NCI-H2081 treated with DMSO at 0.1 percent for 48 hours (cell line): ENCODE measurements at places on chromosomes 16 and 17.

GRCh38 chr17:21176773-21177395 lies 37.1 kb downstream of the TMEM11 start:
- no peak for DNase-seq

- DNase-seq: no peak
Measured at GRCh38 chr17:43723697-43724359, 34.8 kb downstream of the SOST start.

GRCh38 chr16:27748868-27749546 lies 199.1 kb downstream of the KATNIP start:
- no peak for DNase-seq

- DNase-seq: no peak
Measured at GRCh38 chr17:82225368-82226029, 3.3 kb upstream of the SLC16A3 start.

DNA sequence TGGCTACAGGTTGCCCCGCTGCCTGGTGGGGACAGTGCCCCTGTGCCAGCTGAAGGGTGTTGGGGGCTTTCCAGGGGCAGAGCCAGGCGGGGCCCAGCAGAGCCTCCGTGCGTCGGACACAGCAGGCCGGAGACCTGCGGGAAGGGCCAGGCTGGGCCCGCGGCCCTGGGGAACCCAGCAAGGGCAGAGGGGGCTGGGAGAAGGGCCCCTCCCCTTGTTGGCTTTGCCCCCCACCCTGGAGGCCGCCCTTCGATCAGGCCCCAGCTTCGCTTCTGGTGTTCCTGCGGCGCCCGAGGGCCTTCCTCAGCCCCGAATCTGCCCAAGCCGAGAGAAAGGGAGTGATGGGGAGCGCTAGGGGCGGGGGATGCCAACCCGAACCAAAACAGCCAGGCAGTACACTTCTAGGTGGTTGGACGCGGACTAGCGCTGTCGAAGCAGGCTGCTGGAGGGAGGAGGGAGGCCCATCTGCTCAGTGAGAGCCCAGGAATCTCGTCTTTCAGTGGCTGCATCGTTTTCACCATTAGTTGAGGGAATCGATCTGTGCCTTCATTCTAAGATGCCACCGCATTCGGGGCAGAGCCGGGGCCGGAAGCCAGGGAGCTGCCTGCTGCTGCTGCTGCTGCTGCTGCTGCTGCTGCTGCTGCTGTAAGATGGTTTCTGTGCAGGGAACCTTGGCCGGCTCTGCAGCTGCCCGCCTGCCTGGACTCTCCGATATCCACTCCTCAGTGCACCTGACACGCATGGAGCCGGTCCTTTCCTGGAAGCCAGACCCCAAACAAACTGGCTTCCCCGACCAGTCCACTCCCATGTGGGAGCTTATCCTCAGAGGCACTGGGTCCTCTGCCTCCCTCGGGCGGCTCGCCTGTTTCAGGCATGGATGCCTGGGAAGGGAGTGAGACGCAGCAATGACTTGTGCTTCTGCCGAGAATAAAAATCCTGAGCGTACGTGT lies 1.7 kb downstream of the JPH3 start:
- no peak for DNase-seq

DNA sequence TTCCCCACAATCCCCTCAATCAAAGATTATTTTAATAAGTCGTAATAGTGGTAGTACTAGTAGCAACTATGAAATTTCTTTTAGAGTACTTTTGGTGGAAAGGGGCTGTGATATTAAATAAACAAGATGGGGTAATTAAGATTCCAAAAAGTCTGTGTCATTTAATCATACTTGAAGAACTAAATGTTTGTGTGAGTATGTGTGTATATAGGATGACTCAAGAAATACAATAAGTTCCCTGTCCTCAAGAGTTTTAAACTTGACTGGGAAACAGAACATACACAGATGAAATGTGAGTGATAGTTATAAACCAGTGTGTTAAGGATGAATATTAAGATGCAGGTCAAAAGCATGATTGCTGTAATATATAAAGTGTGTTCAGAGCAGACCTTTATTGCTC lies 2.3 kb downstream of the ALDH3A2 start:
- no peak for DNase-seq

- DNase-seq: no peak
Measured at GRCh38 chr17:4673169-4673568, 30.8 kb downstream of the PELP1 start.

DNA sequence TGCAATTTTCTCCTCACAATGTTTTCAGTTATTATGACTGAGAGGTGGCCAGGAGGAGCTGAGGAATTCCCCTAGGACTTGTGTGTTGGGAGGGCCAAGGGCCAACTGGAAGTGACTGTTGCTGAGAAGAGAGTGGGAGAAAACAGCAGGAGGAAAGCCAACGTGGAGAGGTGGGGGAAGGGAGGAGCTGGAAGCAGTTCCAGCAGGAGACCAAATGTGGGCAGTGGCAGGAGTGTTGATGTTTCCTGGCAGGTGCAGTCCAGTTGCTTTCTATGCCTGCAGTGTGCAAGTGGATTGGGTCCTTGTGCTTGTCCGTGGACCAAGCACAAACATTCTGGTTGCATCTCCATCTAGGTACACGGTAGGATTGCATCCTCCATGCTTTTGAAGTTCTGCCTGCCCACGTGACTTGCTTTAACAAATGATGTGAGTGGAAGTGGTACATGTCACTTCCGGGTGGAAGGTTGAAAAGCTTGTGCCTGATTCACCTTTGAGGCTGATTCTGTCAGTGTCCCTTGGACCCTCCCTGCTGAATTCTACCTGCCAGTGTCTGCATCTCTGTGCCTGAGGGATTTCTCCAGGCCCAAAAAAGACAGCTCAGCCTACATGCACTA lies 54.7 kb upstream of the CRHR1 start:
- no peak for DNase-seq

GRCh38 chr17:34107019-34107418 lies 148.1 kb upstream of the CCL2 start:
- no peak for DNase-seq

DNA sequence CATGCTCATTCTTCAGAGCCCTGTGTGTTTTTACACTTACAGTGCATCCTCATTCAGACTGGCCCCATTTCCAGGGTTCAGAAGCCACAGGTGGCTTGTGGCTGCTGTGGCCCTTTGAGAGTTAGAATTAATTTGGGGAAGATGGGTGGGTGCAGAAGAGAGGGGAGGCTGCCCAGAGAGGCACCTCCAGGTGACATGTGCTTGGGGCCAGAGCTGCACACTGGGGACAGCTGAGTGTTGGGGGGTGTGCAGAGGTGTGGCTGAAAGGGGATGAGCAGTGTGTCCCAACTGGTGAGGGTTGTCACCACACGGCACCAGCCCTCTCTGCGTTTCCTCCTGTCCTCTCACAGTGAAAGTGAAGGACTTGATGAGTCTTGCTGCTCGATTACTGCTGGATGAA lies 6.9 kb upstream of the EIF1 start:
- DNase-seq: no peak

DNA sequence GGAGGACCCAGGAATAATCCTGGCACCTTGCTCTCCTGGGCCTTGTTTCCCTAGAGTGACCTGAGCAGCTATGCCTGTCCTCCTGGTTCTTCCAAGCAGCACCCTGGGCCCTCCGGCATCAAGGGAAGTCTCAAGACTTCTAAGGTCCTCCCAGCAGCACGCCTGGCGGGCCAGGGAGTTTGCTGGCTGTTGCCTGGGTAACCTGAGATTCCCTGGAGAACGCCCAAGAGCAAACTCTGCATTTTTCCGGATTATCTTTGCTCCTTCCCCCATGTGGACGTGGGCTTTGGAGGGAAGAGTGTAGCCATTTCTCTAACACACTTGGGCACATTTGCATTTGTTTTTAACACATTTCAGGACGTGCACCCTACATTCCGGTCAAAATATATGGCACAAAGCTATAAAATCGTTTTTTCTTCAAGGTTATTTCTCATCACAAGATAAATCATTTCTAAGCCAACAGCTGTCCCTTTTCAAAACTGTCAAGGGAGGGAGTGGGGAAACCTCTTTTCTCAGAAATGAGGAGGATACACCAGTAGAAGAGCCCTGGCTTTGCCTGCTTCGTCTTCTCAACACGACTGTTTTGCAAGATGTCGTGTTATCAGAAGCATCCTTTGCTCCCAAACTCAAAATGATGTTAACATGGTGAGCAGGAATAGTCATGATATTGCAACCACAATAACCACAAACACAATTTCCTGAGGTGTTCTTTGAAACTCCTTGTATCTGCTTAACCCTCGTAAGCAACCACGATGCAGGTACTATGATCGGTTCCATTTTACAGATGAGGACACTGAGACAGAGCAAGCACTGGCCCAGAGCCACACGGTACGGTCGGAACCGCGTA lies 116.5 kb downstream of the ADCY9 start:
- no peak for DNase-seq

DNA sequence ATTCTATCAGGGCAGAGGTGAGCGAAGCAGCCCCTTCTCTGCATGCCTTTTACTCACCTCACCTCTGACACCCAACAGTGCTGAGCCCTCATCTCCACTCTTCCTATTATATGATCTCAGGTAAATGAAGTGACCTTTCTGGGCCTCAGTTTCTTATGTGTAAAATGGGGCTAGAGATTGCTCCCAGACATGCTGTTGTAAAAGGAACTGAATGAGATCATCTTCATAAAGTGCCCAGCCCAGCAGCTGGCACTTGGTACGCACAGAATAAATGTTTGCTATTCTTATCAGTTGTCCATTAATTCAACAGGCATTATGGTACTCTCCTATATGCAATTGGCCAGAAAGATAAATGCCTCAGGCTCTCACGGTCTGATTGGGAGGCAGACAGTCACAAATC lies 4.5 kb upstream of the GALK1 start:
- no peak for DNase-seq

DNA sequence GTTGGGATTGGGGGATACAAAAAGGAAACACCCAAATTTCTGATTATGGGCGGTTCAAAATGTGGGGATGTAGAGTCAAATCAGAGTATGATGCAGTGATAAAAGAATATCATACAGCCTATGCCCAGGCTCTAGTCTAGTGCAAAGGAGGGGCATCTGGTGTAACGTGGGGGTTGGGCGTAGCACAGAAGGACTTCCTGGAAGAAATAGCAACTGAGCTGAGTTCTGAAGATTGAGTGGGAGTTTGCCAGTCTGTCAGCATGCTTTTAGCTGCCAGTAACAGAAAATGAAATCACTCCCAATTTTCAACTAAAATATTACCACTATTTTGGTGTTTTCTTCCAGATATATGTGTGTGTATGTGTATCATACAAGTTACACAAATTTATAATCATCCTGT lies 196.9 kb downstream of the SPECC1 start:
- no peak for DNase-seq

DNA sequence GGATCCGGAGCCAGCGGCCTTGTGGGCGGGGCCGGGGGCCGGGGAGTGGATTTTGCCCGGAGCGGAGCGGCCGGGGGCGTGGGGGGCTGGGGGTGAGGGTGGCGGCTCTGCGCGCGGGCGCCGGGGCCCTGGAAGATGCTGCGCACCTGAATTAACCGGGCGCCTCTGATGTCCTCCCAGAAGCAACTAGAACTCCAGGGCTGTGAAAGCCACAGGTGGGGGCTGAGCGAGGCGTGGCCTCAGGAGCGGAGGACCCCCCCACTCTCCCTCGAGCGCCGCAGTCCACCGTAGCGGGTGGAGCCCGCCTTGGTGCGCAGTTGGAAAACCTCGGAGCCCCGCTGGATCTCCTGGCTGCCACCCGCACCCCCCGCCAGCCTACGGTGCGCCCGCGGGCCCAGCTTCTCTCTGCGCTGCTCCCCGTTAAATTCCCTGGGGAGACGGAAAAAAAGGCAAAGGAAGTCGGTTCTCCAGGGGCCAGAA lies 549 bp downstream of the SLC26A11 start:
- no peak for DNase-seq

DNA sequence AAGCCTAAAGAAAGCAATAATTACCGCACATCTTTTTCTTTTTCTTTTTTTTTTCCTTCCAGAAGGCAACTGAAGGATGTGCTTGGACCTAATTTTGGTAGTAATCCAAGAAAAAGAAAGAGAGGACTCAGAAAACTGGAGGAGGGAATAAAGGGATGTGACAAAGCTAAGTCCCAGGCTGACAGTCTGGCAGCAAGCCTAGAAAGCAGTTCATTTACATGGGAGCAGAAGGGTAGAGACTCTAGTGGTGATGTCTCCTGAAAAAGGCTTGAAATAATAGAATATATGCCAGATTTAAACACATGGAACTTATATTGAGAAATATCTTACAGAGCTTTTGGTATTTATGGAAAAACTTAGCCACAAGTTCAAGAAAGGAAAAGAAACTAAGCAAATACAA lies 101.0 kb upstream of the SHISA6 start:
- no peak for DNase-seq

DNA sequence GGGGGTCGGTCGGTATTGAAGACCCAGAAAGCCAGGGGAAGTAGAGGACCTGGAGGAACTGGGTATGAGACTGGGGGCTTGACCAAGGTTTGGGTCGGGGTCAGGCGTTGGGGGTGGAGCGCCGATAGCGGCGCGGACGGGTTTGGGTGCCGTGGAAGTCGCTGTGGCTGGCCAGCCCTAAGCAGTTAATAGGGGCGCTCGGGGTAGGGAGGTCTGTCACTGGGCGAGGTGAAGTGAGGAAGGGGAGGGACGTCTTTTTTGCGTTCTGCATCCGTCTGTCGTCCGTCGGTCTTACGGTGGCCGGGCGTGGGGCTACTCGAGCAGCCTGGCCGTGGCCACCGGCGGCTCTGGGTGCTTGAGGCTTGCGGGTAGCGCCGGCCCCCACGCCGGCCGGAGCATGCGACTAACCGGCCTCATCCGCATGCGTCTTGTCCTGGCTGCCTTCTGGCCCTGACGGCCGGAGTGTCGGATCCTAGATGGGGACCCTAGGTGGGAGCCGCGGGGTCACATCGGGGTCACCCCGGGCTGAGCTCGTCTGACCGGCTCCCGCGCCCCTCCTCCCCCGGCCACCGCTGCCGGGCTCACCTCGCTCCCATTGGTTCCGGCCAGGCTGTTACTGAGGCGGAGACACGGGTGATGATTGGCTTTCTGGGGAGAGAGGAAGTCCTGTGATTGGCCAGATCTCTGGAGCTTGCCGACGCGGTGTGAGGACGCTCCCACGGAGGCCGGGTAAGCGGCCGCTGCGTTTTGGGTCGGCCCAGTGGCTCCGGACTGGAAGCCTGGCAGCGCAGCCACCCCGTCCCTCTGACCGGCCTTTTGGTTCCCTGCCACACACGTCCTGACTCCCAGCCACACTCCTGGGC lies 10.3 kb upstream of the TMEM88 start:
- peak; percentile 12 for DNase-seq
